ENCODE measurements at places on chromosomes 1 and 21. TPM values are rescaled to one million over a fixed set of nuclear protein-coding genes. Genes with fewer than 3 reads are reported as not detected.

Gene UBL4B
- not detected for total RNA-seq

Gene TRAF3IP3
- 127 TPM for total RNA-seq

GRCh38 chr1:224707843-224708725 is 92.0 kb downstream of the CNIH3 start:
- H3K4me3 ChIP-seq: no peak overlapping the region
- H3K27me3 ChIP-seq: no peaks in the 10 kb centered on the region
- H3K36me3 ChIP-seq: no peaks in the 10 kb centered on the region
- H3K27ac ChIP-seq: no peak overlapping the region
- no peak for DNase-seq
- H3K4me1 ChIP-seq: peaks cover 8% of the 10 kb centered on the region

DNA sequence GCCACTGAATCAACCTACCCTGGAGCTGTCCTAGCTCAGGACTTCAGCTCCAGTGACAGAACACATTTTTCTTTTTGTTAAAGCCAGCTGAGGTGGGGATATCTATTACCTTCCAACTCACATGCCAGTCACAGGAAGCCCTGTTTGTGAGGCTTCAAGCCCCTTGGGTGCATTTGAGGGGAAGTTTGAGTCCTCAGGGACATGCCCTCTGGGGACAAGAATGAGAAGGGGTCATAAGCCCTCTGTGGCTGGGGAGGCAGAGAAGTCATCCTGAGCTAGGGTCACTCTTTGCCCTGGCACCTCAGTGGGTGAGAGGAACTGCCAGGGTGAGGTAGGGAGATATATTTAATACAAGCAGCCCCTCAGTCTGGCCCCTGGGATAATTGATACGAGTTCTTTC is 33.5 kb upstream of the CLDN14 start:
- H3K36me3 ChIP-seq: no peaks in the 10 kb centered on the region
- peaks cover 10% of the 10 kb centered on the region for H3K4me1 ChIP-seq
- H3K27ac ChIP-seq: no peak overlapping the region
- DNase-seq: no peak

- H3K4me3 ChIP-seq: no peak overlapping the region
- H3K27ac ChIP-seq: no peak overlapping the region
- peaks cover 4% of the 10 kb centered on the region for H3K36me3 ChIP-seq
- DNase-seq: no peak
Observed at GRCh38 chr1:3996846-3997705, 97.0 kb upstream of the C1orf174 start.

DNA sequence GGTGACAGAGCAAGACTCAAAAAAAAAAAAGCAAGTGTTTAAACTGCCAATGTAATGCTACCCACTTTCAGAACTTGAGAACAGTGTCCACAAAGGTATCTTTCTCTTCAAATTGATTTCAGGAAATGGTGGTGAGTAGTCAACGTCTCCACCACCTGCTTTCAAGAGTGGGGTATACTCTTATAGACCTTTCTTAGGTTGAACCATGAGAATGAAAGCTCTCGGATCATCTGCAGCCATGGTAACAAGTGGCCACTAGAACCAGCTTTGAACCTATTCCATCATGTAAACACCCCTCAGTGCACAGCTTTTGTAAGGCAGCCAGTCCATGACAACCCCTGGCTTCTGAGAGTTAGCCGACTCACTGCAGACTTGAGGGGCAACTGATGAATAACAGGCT is 107.4 kb downstream of the NTPCR start:
- H3K27me3 ChIP-seq: no peaks in the 10 kb centered on the region
- DNase-seq: no peak
- H3K27ac ChIP-seq: no peak overlapping the region
- H3K4me3 ChIP-seq: no peak overlapping the region

DNA sequence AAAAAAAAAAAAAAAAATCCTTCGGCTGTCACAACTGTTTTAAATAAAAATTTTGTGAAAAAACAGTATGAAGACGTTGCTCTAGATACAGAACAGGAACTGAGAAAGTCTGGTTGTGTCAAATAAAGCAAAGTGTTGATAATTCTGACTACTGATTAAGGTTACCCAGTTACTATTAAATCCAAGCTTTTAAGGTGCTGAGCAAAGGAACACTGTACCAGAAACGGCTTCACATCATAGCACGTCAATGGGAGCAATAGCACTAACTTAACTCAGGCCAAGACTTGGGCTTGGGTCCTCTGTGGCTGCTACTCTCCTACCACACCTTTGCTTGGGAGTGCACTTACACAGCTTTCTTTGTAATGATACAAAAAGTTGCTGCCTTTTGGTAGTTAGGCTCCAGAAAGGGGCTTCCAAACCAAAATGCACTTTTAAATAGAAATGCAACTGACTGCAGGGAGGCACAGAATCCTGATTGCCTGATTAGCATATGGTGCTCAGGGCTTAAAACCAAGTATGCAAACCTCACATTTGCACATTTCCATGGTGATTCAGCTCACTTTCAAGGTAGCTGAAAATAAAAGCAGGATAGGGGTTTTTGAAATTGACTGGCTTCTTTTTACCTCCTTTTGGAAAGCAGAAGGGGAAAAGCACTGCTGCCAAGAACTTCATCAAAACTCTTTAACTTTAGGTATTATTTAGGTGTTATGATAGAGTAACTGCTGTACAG is 6.3 kb downstream of the MCL1 start:
- no peak for DNase-seq
- peaks cover 39% of the 10 kb centered on the region for H3K36me3 ChIP-seq
- peaks cover 76% of the 10 kb centered on the region for H3K4me1 ChIP-seq
- no peaks in the 10 kb centered on the region for H3K27me3 ChIP-seq
- H3K27ac ChIP-seq: peak overlapping the region; percentile 95

- no peak for DNase-seq
- no peak overlapping the region for H3K4me3 ChIP-seq
- no peak overlapping the region for H3K27ac ChIP-seq
- H3K36me3 ChIP-seq: no peaks in the 10 kb centered on the region
- no peaks in the 10 kb centered on the region for H3K27me3 ChIP-seq
- H3K4me1 ChIP-seq: no peaks in the 10 kb centered on the region
Observed at GRCh38 chr1:4476394-4476793, 178.0 kb upstream of the AJAP1 start.

- no peaks in the 10 kb centered on the region for H3K36me3 ChIP-seq
- no peak overlapping the region for H3K27ac ChIP-seq
- H3K4me3 ChIP-seq: peak overlapping the region; percentile 62
- H3K4me1 ChIP-seq: no peaks in the 10 kb centered on the region
Observed at GRCh38 chr1:68231627-68232288, 565 bp downstream of the WLS start.

- peaks cover 15% of the 10 kb centered on the region for H3K27me3 ChIP-seq
- H3K4me1 ChIP-seq: no peaks in the 10 kb centered on the region
- no peak overlapping the region for H3K27ac ChIP-seq
- no peak for DNase-seq
- no peaks in the 10 kb centered on the region for H3K36me3 ChIP-seq
Observed at GRCh38 chr1:221868593-221869303, 126.9 kb upstream of the DUSP10 start.

DNA sequence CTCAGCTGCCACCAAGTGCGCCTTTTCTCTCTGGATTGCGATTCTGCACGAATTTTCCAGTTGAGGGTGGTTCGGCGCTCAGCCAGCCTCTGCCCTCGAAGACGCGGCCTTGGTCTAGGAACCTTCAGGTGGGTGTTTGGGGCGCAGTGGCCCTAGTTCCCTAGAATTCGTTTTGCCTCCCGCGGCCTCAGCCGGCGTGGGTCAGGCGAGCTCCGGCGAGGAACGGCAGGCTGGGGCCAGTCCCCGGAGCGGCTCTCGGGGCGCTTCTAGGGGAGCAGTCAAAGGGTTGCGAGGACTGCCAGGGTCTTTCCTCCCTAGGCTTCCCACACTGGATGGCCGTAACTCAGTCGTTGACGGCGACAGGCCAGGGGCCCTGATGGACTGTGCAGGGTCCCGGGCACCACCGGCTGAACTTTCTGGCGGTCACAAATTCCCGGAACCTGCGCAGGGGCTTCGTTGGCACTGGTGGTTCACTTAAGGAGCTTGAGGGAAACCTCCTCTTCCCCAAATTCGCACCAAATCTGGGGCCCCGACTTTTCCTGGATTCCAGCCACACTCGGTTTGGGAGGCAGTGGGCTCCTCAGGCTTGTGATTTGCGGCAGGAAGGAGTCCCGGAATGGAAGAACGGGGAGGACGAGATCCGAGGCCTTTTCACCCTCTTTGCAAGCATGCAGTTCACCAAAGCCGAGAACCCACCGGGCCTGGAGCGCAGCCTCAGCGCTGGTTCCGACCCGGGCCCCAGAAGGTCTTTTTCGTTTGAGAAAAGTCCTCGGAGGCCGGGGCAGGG is 1.2 kb downstream of the DMBX1 start:
- peaks cover 37% of the 10 kb centered on the region for H3K4me1 ChIP-seq
- no peak for DNase-seq
- H3K27me3 ChIP-seq: peaks cover 93% of the 10 kb centered on the region
- peak overlapping the region; percentile 45 for H3K4me3 ChIP-seq
- H3K27ac ChIP-seq: no peak overlapping the region

DNA sequence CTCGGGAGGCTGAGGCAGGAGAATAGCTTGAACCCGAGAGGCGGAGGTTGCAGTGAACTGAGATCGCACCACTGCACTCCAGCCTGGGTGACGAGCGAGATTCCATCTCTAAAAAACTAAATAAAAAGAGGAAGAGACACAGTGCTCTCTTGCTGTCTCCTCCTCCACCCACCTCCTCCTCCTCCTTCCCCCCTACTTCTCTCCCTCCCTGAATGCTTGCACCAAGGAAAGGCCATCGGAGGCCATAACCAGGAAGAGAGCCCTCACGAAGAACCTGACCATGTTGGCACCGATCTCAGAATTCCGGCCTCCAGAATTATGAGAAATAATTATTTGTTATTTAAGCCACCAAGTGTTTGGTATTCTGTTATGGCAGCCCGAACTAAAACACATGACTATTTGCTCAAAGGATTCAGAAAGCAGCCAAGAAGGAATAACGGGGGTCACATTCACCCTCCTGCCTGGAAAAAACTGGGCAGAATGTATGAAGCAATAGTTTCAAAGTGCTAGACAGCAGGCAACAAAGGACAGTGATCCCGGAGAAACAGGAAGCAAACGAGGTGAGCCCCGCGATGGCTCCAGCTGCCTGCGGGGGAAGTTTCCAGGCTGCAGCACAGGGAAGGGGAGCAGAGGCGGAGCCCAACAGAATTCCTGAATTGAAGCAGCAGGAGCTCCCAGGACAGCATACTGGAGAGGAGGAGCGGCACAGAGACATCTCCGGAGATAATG is 35.8 kb downstream of the LDLRAD1 start:
- no peak overlapping the region for H3K27ac ChIP-seq
- DNase-seq: no peak
- peaks cover 15% of the 10 kb centered on the region for H3K4me1 ChIP-seq
- H3K4me3 ChIP-seq: peak overlapping the region; percentile 19

DNA sequence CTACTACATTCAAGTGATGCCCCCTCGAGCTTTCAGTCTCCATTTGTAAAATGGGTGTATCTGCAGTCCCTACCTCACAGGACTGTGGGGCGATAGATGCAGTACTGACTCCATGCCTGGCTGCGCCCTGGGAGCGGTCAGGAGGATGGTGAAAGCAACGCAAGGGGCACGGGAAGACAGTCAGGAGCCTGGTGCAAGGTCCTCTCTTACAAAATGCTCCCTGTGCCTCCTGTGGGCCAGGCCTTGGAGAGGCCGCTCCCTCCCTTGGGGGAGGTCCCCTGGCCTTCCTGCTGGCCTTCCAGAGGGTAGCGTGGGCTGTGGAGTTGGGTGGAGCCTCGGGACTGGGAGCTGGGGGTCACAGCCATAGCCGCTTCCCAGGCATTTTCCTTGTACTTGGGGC is 21.6 kb downstream of the FAM151A start:
- H3K27me3 ChIP-seq: no peaks in the 10 kb centered on the region
- no peak for DNase-seq
- H3K36me3 ChIP-seq: no peaks in the 10 kb centered on the region
- no peak overlapping the region for H3K4me3 ChIP-seq
